ENCODE measurements at places on chromosomes 7 and 10.

DNA sequence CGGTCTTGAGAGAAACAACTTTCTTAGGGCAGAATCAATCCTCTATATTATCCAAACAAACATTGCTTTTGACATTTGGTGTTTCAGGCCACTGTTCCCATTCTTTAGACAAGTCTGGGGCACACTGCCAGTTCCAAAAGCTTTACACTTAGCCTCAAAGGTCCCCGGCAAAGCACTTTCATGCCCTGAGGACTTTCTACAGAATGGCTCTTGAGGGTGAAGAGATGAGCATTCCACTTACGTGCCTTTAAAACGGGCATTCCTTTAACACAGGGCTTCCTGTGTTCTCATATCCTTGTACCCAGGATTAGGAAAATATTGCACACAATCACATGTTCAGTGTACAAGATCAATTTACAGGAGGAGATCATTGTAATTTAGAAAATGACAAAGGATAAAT, 13.1 kb upstream of the TMEM213 start:
- DNase-seq: no peak

DNA sequence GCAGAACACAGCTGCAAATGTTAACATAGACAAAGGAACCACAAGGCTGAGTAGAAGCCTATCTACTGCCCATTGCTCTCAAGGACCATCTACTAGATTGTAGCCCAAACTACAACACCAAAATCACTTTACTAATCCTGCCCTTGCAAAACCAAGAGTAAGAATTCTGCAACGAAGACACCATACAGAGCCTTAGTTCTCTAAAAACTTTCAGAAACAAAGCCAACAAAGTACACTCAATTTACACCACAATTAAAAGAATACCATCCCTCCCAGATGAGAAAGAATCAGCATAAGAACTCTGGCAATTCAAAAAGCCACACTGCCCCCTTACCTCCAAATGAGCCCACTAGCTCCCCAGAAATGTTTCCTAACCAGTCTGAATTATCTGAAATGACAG, 294.3 kb downstream of the CTNNA3 start:
- no peak for DNase-seq

- DNase-seq: no peak
Measured at GRCh38 chr7:23930312-23930711, 220.3 kb downstream of the STK31 start.

DNA sequence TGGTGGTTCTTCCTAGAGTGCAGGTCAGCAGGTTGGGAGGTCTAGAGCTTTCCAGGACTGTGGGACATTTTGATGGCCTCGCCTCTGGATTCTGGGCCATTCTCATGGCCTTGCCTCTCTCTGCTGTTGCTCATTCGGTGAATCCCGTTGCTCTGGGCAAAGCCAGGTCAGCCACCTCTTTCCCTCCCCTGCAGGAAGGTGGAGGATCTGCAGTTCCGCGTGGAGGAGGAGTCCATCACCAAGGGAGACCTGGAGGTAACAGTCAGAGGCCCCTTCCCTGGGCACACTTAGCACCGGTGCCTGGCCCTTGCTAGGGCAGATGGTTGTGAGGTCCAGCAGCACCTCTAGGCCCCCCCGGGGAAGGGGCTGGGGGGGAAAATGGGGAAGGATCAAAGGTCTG, 74.9 kb downstream of the CLIP2 start:
- no peak for DNase-seq

GRCh38 chr10:124534826-124535601, 73.4 kb downstream of the LHPP start:
- DNase-seq: no peak

- no peak for DNase-seq
Measured at GRCh38 chr7:24963218-24963617, 16.8 kb downstream of the OSBPL3 start.

DNA sequence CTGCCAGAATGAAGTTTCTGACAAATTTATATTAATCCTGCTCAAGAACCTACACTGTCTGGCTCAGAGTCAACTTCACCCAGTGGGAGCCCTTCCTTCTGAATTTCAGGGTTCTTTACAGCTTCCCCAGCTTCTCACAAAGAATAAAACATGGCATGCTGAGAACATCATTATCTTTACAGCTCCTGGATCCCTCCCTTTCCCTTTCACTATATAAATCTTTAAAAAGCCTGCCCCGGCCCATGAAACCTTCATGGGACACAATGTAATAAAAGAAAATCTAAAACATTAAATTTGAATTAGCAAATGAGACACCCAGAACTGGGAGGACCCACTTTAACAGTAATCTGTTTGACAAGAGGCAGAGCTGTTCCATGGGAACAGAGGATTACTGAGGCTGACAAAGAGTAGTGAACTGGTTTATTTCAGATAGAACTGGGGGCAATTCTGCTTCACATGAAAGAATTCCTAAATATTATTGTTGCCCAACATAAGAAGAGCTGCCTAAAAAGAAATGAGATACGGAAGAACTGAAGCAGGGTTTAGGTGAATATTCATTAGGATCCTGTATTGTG, 222.8 kb downstream of the THSD7A start:
- no peak for DNase-seq

DNA sequence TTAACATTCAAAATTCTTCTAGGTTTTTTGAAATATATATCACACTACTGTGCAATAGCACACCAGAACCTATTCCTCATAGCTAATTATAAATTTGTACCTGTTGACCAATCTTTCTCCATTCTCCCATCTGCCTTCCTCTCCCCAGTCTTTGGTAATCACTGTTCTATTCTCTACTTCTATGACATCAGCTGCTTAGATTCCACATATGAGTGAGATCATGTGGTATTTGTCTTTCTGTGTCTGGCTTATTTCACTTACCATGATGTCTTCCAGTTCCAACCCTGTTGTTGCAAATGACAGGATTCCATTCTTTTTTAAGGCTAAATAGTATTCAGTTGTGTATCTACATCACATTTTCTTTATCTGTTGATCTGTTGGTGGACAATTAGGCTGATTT, 54.4 kb upstream of the CCDC6 start:
- DNase-seq: no peak

- no peak for DNase-seq
Measured at GRCh38 chr7:26499315-26499897, 207.7 kb downstream of the SNX10 start.

DNA sequence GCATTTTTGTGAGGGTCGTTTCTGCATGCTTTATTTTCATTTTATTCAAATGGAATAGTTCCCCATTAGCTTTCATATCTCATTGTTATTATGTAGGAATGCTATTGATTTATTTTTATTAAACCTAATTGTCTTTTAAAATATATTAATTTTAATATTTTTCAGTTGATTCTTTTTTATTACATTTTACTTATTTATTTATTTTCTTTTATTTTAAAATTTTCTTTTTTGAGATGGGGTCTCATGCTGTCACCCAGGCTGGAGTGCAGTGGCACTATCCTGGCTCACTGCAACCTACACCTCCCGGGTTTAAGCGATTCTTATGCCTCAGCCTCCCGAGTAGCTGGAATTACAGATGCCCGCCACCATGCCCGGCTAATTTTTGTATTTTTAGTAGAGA, 7.4 kb upstream of the STK17A start:
- no peak for DNase-seq

GRCh38 chr10:43000021-43000411, 76.9 kb upstream of the RET start:
- DNase-seq: no peak

- no peak for DNase-seq
Measured at GRCh38 chr7:33645104-33645503, 260.2 kb upstream of the BMPER start.

GRCh38 chr7:13352677-13353076, 636.8 kb downstream of the ETV1 start:
- DNase-seq: no peak

DNA sequence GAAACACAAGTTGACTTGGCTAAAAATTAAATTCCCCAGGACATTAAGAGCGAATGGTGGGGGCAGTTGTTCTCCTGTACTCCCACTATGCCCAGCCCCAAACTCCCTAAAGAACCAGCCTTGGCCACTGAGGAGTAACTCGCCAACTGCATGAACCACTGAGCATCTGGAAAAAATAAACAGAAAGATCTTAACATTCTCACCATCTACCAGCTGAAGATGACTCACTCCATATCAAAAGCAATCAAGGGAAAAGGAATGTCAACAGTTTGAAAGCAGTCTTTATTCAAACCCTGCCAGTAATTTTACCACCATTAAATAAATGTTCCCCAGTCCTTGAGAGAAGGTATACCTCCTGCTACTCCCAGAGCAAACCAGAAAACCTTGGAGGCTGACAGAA, 45.4 kb downstream of the CTTNBP2 start:
- DNase-seq: no peak

DNA sequence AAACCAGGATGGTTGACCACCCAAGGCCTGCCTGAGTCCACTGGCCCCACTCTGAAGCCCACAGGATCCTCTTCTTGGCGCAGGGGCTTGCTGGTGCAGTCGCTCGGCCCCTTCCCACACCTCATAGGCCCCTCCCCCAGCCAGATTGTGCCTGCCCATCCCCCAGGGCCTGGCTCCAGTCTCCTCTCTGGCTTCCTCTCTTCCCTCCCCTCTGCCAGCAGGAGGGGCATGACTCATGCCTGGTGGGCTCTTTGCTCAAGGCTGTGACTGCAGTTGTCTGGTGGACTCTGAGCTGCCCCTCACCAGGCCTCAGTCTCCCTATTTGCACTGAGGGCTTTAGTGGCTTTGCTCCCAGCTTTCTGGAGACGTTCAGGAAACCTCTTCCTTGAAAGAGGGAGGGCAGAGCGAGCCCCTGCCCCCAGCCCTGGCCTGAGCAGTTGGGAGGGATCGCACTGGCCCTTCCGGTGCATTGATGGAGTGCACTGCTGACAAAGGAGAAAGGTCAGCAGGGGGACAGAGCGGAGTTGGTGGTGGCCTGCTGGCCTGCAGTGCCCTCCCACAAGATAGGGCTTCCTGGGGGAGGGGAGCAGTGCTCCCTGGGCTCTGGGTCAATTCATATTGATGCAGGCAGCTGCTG, 60.7 kb downstream of the ZMIZ1 start:
- no peak for DNase-seq

GRCh38 chr10:69437321-69438259, 13.7 kb upstream of the TSPAN15 start:
- no peak for DNase-seq

DNA sequence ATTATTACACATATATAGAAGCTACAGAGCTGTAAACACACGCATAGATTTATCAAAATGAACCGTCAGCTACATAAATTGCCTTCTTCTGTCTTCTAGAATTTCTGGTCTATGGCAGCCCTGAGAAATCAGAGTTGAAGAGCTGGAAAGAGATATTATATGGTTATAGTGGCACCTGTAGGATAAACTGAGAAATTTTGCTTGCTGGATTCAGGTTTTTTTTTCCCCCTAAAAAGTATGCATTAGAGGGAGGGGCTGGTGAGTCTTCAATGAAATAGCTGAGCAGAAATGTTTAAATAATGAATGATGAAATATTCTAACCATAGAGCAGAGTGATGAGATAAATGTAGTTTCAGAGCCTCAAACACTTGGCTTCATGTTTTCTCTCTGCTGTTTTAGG, 78.0 kb upstream of the DYNC1I1 start:
- no peak for DNase-seq

GRCh38 chr7:153389261-153389660, 629.7 kb downstream of the ACTR3B start:
- no peak for DNase-seq

DNA sequence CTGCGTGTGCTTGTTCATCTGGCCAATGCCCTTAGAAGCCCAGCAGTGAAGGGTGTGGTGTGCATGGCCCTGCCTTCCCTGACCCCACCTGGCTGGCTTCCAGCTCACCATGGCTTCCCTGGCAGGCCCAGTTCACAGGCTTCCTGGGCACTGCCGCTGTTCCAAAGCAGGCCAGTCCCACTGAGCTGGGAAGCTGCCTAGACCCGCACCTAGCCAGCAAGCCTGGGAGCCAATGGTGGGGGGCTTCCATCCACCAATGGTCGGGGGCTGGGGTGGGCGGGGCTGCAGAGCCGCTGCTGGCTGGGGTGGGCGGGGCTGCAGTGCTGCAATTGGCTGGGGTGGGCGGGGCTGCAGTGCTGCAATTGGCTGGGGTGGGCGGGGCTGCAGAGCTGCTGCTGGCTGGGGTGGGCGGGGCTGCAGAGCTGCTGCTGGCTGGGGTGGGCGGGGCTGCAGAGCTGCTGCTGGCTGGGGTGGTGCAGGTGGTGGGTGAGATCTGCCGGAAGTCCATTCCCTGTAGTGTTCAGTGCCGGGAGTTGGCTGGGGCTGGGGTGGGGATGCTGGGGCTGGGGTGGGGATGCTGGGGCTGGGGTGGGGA, 12.4 kb downstream of the CALY start:
- peak; percentile 56 for DNase-seq

GRCh38 chr10:129500617-129501339, 33.7 kb downstream of the MGMT start:
- no peak for DNase-seq

GRCh38 chr10:103470761-103471653, 8.0 kb downstream of the CALHM3 start:
- peak; percentile 26 for DNase-seq

DNA sequence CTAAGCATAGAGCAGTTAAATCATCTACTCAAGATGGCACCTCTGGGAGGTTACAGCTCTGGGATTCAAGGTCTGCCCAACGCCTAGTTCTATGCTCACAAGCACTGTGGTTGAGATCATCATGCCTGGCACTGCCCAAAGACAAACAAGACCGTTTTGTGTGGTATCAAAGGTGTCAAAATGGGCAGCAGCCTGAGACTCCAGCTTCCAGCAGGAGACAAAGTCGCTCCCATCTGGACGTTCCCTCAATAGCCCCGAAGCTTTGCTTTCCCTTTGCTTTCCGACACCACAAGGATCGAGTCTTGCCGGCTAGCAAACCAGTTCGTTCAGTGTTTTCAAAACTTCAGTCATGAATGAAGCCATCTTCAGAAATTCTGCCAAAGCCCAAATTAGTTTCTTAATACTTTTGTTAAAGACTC, 5.1 kb downstream of the HABP2 start:
- DNase-seq: no peak

GRCh38 chr7:139635526-139636302, 112.2 kb downstream of the CLEC2L start:
- peak; percentile 64 for DNase-seq

- no peak for DNase-seq
Measured at GRCh38 chr10:132036887-132037675, 28.7 kb upstream of the JAKMIP3 start.

GRCh38 chr10:118596426-118597124, 1.1 kb upstream of the PRLHR start:
- no peak for DNase-seq

- DNase-seq: no peak
Measured at GRCh38 chr7:134856091-134856490, 76.7 kb downstream of the CALD1 start.

- DNase-seq: no peak
Measured at GRCh38 chr10:4943821-4944220, 19.4 kb upstream of the AKR1C1 start.

- DNase-seq: no peak
Measured at GRCh38 chr10:93749218-93749799, 8.4 kb upstream of the LGI1 start.

Data from T follicular helper cell (primary cell).